ENCODE measurements at places on chromosomes 7 and 10.

DNA sequence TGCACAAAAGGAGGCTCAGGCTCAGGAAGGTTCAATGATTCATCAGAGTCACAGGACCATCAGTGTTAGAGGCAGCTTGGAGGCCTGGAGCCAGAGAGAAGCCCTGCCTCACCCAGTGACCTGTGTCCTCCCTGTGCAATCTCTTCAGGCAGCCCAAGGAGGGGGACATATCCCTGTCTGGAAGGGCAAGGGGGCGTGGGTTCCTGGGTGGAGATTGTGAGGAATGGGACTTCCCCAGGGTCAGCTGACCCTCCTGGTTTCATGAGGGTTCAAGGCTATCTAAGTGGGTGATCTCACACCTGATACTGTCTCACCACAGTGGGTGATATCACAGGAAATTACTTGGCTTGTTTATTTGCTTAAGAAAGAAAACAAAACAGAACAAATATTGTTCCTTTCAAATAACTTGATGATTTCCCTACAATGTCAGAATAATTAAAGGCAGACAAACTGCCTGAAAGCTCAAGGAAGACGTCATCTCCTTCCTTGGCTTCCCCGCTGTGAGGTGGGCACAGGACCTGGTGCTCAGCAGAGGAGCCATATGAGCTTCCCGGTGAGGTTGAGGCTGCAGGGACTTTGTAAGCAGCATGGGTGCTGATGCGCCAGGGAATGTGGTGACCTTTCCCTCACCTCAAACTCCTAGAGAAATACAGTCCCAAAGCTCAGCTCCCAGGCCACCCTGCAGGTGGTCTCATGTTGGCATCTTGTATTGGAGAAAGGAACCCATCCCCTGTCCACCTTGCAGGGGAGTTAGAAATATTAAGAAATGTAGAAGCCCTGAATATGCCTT, 763.2 kb downstream of the GRID1 start:
- no peak for DNase-seq

GRCh38 chr7:77940647-77941046, 142.1 kb downstream of the PHTF2 start:
- no peak for DNase-seq

GRCh38 chr7:79529214-79529880, 75.9 kb upstream of the MAGI2 start:
- DNase-seq = no peak

DNA sequence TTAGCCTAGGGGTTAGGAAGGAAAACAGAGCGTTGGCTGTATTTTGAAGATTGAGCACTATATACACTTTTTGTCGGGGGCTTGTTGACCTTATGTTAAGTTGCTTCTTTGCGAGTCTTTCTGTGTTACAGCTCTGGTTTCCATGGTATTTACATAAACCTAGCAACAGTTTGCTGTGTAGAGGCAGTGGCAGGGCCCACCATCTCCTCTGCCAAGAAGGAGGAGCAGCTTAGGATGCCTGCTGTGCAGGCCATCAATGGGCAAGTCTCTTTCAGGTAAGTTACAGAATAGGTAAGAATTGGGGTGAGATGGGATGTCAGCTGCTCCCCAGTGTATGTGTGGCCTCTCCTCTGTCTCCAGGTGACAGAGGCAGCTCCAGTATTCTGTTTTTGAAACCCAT, 485.5 kb downstream of the LRMDA start:
- DNase-seq = no peak

- DNase-seq = no peak
These were observed 289.1 kb upstream of the PHF14 start for GRCh38 chr7:10684606-10685005.

GRCh38 chr7:135842446-135843179, 94.0 kb upstream of the FAM180A start:
- no peak for DNase-seq

GRCh38 chr7:151243408-151244195, 4.9 kb downstream of the SMARCD3 start:
- no peak for DNase-seq

DNA sequence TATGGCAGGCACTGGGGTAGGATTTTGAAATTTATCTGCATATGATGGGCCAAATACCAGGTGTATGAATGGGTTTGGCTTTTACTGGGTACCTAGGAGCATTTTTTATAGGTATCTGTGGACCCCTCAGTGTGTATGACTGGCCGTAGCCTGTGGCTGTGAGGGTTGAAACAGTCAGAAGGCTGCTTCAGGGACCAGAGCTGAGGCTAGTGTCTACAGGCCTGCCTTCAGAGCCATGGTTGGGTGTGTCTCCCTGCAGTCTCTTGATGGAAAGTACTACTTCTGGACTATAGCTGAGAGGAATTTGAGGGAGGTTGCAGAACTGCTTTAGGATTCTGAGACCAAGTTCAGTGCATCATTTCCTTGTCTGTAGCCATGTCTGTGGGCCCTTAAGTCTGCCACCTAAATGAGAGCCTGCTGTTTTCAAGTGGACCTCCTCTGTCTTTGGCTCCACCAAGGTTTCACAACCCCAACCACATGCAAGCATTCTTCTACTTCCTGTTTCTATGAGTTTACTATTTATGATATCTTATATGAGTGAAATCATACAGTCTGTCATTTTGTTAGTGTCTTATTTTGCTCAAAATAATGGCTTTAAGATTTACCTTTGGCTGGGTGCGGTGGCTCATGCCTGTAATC, 19.9 kb upstream of the ZNF138 start:
- no peak for DNase-seq

DNA sequence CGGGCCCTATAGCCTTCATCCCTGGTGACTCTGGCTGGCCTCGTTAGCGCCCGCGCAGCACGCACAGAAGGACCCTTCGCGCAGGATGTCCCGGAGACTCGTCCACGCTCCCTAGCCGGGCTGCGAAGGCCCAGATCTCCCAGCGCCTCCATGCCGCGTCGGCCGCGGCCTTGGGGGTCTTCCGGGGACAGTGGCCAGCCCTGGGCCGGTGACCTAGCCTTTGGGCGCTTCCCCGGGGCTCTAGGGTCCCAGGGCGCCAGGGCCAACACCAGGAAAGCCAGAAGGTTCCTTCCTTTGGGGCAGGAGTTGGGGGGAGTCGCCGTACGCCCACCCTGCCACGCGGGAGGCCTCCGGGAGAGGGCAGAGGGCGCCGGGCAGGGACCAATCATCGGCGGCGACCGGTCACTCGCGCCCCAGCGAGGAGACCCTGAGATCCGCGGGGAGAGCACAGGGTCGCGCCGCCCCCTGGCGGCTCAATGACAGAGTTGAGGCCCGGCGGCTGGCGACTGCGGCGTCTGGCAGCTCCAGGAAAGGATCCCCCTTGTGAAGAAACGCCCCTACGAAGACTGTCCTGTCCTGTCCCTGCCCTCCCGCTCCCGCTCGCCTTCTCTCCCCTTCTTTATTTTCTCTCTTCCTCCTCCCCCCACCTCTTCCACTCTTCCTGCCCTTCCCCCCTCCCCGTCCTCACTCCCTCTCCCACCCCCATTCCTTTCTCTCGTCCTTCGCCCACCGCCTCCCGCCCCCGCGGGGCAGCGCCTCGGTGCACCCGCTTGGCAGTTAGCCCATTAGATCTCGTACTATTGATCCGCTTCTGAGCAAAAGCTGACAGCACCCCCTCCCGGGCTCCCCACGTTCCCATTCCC, 62.3 kb upstream of the LBX1 start:
- DNase-seq = peak; percentile 40

- no peak for DNase-seq
These were observed 519 bp upstream of the ZNF655 start for GRCh38 chr7:99557940-99558305.

- no peak for DNase-seq
These were observed 66.7 kb downstream of the PRTFDC1 start for GRCh38 chr10:24885551-24886289.

Data from NCI-H1417 treated with DMSO at 0.1 percent for 48 hours (cell line).